Stimulated activated CD8-positive, alpha-beta memory T cell treated with anti-CD3 and anti-CD28 coated beads, Interleukin-7, amount 100 ng/mL, for 4 hours (primary cell): ENCODE measurements at places on chromosomes 5 and 9.

- peak; percentile 36 for DNase-seq
Observed at GRCh38 chr9:88322906-88323566, 65.2 kb upstream of the SPIN1 start.

DNA sequence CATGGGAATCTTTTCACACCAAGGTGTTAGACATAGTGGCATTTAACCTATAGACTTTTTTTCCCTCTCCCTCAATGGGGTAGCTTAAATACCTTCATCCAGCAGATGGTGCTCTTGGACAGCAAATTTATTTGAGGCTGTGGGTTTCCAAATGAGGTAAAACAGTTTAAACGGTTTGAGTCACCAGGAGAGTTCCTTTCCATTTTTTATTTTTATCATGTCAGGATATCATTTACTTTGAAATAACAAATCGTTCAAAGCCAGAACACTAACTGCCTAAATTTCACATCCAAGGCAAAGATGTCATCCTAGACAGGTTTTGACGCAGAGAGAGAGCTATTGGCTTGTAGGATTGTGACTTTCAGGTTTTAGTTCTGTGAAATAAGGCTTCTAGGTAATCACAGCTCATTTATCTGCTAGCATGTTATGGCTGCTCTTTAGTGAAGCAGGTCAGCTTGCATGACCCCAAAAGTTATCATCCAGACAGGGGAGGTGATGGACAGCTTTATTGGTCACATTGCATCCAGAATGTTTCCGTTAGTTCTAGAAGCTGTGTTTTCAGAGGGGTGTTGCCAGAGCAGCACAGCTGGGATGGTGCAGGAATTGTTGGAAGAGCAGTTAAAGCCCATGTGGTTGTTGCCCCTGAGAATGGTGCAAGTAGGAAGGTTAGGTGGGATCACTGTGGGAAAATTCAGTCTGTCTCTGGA, 69.8 kb downstream of the KDM4C start:
- DNase-seq, result no peak

- DNase-seq, result no peak
Observed at GRCh38 chr5:155091063-155091648, 77.6 kb downstream of the KIF4B start.

DNA sequence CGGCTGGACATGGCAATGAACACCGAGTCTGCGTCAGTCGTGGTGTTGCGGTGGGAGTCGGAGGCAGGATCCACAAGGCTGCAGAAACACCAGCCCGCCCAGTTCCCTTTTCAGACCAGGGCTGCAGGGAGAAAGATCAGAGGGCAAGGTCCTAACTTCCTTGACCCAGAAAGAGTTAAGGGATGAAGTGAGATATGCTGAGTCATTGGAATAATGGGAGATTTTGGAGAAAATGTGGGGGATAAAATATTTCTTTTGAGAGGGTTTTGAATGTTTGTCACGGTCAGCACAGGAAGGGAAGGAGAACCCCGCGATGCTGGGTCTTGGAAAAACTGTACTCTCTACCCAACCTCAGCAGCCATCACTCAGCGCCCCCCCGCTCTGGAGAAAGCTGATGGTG, 416.0 kb downstream of the ICE1 start:
- DNase-seq, result no peak

DNA sequence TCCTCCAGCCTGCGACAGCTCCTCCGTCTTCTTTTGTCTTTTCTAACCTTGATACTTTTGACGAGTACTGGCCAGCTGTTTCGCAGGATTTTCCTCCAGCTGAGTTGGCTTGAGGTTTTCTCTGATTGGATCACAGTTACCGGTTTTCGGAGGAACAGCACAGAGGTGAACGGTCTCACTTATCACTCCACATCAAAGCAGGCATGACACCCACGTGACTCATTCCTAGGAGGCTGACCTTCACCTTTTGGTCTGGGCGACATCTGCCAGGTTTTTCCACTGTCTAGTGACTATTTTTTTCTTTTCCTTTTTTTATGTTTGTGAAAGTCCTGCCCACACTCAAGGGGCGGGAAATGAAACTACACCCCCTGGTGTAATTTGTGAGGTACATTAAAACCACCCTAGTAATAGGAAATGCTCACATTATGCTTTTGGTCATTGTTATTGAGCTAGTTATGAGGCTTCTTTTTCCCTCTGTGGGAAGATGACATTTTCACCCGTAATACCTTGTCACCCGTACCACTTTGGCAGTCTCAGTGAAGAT, 319.2 kb downstream of the GADD45G start:
- peak; percentile 13 for DNase-seq

DNA sequence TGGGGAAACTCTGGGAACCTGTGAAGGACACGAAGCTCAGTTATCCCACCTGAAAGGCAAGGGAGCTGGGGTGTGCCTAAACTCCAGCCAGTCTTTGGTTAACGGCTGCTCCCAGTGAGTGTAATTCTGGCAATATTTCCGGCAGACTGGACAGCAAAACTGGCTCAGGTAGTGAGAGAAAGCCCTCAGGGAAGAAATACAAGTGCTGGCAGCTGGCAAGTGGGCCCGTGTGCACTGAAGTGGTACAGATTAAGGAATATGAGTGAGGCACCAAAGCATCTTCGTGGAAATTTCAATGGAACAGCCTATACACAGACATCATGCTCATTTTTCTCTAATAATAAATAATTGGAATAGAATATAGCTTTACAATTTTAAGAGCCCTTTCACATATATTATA, 56.2 kb downstream of the ABHD17B start:
- no peak for DNase-seq

DNA sequence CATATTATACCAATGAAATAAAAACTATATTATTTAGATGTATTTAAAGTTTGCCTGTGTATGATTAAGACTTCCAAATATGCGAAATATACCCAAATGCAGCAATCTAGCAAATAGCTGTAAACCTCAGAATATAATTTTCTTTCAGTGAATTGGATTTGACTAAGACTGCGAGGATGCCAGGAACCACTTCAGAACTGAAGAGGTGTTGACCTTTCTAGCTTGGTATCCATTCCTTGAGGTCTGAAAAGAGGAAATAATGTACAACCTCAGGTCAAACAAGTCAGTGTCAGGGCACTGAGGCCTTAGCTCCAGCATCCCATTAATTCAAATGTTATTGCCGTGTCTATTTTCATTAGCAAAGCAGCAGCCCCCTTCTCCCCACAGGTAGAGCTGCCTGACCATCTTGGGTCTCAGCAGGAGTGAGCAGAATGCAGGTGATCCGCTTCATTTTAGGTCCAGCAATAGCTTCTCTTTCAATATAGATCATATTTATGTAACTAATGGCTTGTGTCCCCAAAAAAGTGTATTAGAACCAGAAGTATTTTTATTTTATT, 100.0 kb downstream of the KIAA1958 start:
- DNase-seq, result no peak

GRCh38 chr9:93861736-93862358, 93.3 kb downstream of the BARX1 start:
- DNase-seq, result no peak

GRCh38 chr9:99663856-99664255, 157.8 kb upstream of the NR4A3 start:
- DNase-seq, result no peak
